ENCODE measurements at places on chromosomes 6 and 20.
A peak's percentile ranks its signal among the peaks of the same experiment; 100 is the strongest.

DNA sequence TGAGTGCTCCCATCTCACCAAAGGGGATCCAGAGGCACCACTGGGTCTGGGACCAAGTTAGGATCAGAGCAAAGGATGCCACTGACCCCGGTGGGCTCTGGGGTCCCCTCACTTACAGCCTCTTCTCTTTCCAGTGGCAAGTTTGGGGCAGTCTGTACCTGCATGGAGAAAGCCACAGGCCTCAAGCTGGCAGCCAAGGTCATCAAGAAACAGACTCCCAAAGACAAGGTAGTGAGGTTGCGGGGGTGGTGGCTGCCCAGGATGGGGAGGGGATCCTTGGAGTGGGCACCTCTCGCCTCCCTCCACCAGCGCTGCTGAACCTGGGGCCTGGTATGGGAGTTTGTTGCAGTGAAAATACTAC, 4.9 kb downstream of the MYLK2 start:
- no peak for DNase-seq

- DNase-seq = no peak
Measured at GRCh38 chr6:20658053-20658452, 123.8 kb downstream of the CDKAL1 start.

GRCh38 chr20:20456741-20457140, 88.8 kb downstream of the INSM1 start:
- no peak for DNase-seq

DNA sequence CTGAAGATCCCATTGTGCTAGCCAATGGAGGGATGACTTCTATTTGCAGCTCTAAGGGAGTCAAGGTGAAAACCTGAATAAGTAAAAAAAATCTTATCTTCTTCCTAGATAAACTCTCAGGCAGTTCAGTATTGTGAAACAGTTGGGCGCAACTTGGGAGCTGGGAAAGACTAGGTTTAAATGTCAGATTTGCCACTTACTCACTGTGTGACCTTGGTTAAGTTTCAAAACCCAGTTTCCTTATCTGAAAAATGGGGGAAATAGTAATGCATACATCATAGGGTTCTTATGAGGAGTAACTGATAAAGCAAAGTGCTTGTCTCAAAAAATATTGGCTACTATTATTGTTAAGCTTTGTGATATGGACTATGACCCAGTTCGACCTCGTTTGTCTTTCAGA, 88.8 kb downstream of the CD83 start:
- no peak for DNase-seq

GRCh38 chr6:83067448-83068439, at the start of gene DOP1A:
Gene DOP1A (plus strand): TSS chr6:83067671. CDS start chr6:83096978, 29,307 bp downstream.
- DNase-seq = peak; percentile 93

- DNase-seq = no peak
Measured at GRCh38 chr20:35952480-35953386, 1.6 kb downstream of the SCAND1 start.

- DNase-seq = peak; percentile 64
Measured at GRCh38 chr6:149317644-149318571, at the start of gene TAB2. Gene TAB2 (plus strand): TSS chr6:149317712. CDS start chr6:149369998, 52,286 bp downstream.

DNA sequence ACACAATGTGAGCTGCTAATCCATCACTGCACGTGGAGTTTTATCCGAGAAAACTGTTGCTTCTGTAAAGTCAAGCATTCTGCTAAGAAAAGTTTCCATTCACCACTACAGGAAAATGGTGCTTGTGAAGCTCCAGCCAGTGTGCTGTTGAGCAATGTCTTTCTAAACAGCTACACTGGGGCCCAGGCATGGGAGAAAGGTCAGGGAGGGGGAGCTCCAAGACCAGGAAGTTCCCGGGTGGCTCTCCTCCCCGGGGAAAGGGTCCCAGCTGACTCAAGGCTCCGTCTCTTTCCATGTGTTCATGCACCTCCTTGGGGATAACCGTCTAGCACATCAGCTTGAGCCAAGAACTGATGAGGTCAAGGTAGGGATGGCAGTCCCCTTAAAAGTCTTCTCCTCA, 20.5 kb downstream of the RPP40 start:
- no peak for DNase-seq

GRCh38 chr6:125781314-125781868, 9.4 kb upstream of the NCOA7 start:
- DNase-seq = no peak

GRCh38 chr6:39268171-39268570, 38.9 kb upstream of the KCNK5 start:
- DNase-seq = no peak

DNA sequence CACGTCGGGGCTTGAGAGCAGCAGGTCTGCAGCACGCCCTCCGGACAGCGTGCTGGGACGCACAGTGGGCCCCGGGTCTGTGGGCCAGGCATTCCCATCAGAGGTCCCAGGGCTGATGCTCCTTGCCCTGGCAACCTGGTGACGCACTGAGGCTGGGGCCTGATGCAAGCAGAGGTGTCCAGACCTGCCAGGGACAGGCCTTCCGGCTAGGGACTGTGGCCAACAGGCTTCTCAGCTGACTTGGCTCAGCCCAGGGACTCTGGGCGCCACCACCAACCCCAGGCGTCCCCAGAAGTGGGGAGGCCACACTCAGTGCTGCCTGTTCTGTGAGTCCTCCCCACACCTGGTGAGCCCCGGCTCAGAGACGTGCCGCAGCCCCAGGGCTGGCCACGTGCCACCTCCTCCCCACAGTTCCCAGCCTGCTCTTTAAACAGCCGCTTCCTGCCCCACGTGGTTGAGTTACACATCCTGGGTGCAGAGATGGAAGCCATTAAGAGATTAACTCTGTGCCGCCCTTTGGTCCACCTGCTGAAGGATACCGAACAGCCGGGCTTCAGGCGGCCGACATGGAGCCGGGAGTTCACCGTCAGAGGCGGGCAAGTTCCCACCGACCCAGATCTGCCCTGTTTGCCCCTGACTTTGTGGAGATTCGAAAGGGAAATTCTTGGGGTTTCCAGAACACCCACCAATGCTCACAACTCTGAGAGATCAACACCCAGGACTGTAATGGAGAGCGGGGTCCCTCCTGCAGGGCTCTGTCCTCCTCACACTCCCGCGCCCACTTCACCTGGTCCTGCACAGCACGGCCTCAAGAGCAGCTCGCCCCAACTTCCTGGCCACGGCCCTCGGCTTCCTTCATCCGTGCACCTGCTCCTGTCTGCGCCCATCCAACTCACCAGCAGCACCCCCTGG, 37.6 kb upstream of the ZBP1 start:
- DNase-seq = no peak

DNA sequence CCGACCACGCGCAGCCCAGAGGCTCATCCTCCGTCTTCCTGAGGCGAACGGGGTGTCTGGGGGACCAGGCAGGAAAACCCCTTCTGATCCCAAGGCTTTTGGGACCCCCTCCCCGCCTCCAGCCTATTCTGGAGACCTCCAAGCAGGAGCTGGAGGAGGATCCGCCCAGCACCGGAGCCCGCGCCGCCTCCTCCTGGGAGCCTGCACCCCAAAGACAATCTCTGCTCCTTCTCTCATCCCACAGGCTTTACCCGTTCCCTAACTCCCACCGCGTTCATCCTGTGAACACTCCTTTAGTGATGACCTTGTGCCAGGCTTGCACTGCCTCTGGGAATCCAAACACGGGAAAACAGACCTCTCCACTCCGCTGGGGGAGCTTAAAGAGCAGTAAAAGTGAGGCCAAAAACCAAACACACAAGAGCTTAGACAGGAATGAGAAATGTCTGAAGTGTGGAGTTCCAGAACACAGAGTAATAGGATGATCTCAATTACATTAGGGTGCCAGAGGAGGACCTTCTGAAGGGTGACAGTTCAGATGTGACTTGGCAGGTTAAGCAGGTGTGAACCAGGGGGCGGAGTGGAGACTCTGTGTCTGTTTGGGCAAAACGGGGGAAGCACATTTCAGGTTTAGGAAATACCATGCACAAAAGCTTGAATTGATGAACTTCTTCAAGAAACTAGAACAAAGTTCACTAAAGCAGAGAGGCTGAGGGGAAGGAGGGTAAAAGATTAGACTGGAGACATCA, 7.6 kb downstream of the HLA-DRB5 start:
- no peak for DNase-seq

- DNase-seq = no peak
Measured at GRCh38 chr6:65399355-65400084, 307.5 kb downstream of the EYS start.

DNA sequence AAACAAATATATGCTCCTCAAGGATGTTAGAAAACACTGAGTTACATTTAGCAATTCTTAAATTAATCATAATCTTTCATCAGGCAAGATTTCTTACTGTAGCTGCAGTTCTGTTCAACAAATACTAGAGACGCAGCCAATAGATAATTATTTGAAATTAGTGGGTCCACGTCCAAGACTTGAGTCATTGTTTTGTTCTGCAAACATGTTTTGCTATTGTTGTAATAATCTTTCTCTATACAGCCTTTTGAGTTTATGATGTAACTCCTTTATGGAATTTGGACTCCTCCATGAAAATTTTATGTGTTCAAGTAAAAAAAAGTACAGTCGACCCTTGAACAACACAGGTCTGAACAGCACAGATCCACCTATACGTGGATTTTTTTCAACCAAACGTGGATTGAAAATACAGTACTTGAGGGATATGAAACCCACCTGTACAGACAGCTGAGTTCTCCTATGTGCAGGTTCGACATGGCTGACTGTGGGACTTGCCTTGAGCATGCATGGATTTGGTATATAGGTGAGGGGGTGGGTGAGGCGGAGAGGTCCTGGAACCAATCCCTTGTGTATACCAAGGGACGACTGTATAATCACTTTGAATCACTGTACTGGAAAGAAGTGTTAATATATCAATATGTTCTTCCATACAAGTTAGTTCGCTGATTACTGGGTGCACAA, 41.3 kb upstream of the SLC22A16 start:
- DNase-seq = no peak

GRCh38 chr6:35468980-35469750, 964 bp downstream of the RPL10A start:
- no peak for DNase-seq

GRCh38 chr6:145153495-145153894, 581.8 kb downstream of the EPM2A start:
- no peak for DNase-seq

- DNase-seq = no peak
Measured at GRCh38 chr20:8128291-8129060, 3.6 kb upstream of the PLCB1 start.

DNA sequence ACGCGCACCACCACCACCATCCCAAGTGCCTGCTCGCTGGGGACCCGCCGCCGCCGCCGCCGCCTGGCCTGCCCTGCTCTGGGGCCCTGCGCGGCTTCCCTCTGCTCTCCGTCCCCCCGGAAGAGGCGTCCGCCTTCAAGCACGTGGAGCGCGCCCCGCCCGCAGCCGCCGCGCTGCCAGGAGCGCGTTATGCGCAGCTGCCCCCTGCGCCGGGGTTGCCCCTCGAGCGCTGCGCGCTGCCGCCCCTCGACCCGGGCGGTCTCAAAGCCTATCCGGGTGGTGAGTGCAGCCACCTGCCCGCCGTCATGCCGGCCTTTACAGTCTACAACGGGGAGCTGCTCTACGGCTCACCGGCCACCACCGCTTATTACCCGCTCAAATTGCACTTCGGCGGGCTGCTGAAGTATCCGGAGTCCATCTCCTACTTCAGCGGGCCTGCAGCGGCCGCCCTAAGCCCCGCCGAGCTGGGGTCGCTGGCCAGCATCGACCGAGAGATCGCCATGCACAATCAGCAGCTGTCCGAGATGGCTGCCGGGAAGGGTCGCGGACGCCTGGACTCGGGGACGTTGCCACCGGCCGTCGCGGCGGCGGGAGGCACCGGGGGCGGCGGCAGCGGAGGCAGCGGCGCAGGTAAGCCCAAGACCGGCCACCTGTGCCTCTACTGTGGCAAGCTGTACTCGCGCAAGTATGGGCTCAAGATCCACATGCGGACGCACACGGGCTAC, 7.2 kb downstream of the PRDM13 start:
- no peak for DNase-seq

GRCh38 chr6:13373488-13373886, 45.1 kb upstream of the TBC1D7 start:
- DNase-seq = no peak

DNA sequence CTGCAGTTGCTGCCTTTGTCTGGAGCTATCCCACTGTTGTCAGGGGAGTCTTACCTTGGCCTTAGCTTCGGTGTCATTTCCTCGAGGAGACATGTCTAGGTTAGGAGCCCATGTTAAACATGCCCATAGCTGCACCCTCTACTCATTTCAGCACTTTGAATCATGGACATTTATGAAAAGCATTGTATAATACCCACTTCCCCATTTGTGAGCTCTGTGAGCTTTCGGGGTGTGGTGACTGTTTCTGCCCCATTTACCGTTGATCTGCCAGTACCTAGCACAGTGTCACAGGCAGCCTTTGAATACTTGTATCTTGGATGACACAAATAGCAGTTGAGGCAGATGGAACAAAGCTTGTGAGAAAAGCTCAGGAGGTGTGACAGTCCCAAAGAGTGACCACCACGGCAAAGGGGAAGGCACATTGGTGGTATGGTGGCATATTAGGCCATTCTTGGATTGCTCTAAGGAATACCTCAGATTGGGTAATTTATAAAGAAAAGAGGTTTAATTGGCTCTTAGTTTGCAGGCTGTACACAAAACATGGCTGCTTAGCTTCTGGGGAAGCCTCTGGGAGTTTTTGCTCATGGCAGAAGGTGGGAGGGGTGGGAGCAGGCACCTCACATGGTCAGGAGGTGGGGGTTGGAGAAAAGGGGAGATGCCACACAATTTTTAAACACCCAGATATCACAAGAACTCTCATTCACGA, 42.0 kb downstream of the JARID2 start:
- DNase-seq = no peak

DNA sequence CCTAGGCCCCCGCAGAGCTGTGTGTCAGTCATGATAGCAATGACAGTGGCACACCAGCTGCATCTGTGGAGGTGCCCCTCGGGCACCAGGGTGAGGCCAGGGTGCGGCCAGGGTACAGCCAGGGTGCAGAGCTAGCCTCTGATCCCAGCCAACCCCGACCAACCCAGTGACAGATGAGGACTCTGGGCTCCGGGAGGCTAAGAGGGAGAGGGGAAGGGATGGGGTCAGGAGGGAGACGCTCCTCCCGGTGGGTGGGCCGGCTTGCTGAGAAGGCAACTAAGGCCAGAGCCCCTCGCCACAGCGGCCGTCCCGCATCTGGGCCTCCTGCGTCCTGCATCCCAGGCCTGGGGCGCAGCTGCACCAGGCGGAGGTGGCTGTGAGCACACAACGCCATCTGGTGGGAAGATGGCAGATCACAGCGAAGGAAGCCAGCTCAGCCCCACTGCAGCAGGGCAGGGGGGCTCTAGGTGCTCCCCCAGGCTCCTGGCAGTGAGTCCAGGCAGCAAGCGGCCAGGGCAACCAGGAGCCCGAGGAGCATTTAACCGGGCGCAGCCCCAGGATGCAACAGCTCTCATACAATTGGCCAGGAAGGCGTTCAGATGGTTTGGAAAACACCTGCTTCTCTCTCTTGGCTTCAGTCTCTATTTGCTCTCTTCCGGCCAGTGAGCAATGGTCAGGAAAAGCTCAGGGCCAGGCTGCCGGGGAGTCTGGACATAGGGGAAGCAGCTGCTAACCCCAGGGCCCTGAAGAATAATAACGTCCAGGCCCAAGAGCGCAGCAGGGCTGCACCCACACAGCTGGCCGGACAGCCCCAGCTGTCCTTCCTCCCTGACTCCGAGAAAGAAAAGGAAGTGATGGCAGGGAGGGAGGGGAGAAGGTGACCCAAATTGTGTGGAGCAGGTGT, 169.4 kb downstream of the TAF4 start:
- DNase-seq = no peak
